ENCODE measurements at places on chromosomes 16 and 17. TPM values are rescaled to one million over a fixed set of nuclear protein-coding genes. Genes with fewer than 3 reads are reported as not detected.

DNA sequence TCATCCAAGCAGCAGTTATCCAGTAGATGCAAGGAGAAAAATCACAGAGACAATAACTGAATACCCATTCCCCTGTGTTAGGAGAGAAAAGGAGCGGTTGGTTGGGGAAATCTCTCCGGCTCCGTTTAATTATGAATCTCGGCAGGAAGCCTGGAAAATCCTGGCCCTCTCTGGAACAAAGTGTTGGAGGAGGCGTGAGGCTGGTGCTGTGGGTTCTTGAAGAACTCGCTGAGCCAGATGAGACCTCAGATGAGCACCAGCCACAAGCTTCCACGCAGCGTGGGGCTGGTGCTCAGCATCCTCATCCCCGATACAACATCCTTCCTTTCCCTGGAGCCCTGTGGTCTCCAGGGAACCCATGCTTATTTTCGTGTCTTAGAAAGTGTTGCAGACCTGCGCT, 39.7 kb downstream of the CACNG4 start:
- H3K4me1 ChIP-seq, result no peaks in the 10 kb centered on the region
- no peak overlapping the region for H3K27ac ChIP-seq
- H3K4me3 ChIP-seq, result no peak overlapping the region
- DNase-seq, result peak; percentile 9

PSME3IP1 gene
- 40.9 TPM for total RNA-seq

DNA sequence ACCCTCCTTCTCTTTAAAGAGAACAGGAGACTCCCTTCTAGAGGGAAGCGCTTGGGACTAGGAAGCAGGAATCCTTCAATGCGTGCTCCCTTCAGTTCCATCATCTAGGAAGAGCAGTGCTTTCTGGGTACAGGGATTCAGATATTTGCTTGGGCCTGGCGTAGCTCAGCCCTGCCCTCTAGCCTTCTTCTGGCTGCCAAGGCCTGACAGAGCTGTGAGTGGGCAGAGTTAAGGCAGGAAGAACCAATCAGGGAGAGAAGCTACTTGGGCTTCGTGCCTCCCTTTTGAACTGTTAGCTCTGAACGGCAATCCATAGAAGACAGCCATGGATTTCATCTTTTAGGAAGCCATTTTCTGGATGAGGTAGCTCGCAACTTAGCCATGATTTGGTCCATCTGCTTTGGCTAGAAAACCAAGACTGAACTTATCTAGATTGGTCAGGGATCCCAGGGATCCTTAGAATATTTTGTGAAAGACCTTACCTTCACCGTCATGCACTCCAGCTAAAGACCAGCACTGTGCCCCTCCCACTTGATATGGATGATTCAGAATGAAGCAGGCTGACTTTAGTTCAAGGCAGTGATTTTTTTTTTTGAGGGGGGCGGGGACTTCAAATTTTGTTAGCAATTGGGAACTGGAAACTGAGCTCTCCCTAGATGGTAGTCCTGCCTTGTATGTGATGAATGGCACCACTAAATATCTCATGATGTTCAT, 2.5 kb upstream of the CORO6 start:
- H3K27me3 ChIP-seq, result peaks cover 4% of the 10 kb centered on the region
- no peak overlapping the region for H3K4me3 ChIP-seq
- H3K36me3 ChIP-seq, result peaks cover 11% of the 10 kb centered on the region
- DNase-seq, result peak; percentile 42
- H3K27ac ChIP-seq, result no peak overlapping the region

- H3K4me3 ChIP-seq, result no peak overlapping the region
- peaks cover 2% of the 10 kb centered on the region for H3K27me3 ChIP-seq
- peaks cover 72% of the 10 kb centered on the region for H3K4me1 ChIP-seq
- H3K27ac ChIP-seq, result peak overlapping the region; percentile 96
- no peaks in the 10 kb centered on the region for H3K36me3 ChIP-seq
- DNase-seq, result peak; percentile 65
These were observed 8.8 kb downstream of the CYGB start for GRCh38 chr17:76528528-76529223.

DNA sequence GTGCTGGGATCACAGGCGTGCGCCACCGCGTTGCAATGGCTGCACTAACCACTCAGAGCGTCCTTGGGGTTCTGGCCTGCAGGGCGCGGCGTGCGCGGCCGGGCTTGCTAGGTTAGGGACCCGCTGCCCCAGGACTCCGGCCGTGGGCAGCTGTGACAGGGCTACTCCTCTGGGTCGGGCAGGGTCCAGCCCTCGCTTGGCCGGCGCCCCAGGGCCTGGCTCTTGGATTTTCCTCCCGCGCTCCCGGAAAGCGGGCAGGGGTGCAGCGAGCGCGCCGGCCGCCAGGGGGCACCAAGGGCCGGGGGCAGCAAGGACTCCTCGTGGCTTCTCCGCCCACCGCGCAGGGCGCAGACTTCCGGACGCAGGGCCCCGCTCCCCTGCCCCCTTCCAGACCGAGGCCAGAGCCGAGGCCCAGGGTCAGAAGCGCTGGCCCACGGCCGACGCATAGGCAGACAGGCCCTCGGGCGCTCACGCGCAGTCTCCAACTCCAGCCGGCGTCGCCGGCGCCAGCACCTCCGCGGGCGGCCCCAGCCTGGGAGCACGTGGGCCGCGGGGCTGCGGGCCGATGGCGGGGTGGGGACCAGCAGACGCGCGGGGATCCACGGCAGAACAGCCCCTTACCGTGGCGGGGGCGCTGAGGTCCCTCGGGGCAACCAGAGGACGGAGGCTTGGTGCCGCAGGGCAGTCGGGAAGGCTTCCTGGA, 355 bp downstream of the TLE7 start:
- no peak overlapping the region for H3K27ac ChIP-seq
- H3K27me3 ChIP-seq, result peaks cover 5% of the 10 kb centered on the region
- H3K4me3 ChIP-seq, result no peak overlapping the region
- no peaks in the 10 kb centered on the region for H3K36me3 ChIP-seq

GRCh38 chr17:72516772-72517399, 396.1 kb downstream of the SOX9 start:
- no peaks in the 10 kb centered on the region for H3K36me3 ChIP-seq
- no peak overlapping the region for H3K27ac ChIP-seq
- DNase-seq, result no peak
- H3K4me1 ChIP-seq, result peaks cover 19% of the 10 kb centered on the region

- DNase-seq, result no peak
- H3K4me3 ChIP-seq, result no peak overlapping the region
- peaks cover 15% of the 10 kb centered on the region for H3K27me3 ChIP-seq
- no peaks in the 10 kb centered on the region for H3K36me3 ChIP-seq
These were observed 190.7 kb downstream of the AXIN2 start for GRCh38 chr17:65370669-65371131.

DNA sequence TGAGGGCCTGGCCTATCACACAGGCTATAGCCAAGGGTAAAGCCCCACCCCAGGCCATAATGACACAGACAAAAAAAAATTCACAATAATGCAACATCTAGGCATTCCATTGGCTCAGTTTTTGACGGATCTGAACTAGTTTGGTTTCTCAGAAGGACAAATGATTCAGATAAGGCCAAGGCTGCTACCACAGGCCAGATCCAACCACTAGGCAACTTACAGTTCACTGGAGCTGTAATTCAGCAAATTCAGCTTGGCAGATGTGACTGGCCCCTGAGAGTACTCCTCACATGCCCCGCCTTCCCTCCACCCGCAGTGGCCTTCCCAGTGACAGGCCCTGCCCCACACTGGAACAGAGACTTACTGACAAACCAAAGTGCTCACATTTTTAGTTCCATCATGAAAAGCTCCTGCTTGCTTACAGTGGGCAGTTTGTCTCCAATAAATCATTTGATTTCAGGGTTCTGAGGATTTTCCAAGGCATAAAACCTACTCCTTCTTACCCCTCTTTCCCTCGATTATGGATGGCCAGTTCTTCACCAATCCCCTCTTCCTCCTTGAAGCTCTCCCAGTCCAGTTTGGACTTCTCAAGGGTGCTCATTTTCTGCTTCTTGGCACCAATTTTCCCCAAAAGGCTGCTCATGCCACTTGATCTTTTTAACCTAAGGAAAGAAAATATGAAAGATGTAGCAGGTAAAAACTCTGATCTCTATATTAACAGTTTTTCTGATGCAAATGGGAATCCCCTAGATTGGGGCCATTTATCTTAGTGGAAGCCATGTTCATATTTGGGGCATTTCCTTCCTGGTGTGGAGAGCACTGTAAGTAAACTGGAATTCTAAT, 53.3 kb upstream of the BCAR1 start:
- H3K4me1 ChIP-seq, result peaks cover 37% of the 10 kb centered on the region
- peak overlapping the region; percentile 91 for H3K27ac ChIP-seq
- H3K36me3 ChIP-seq, result peaks cover 38% of the 10 kb centered on the region
- no peaks in the 10 kb centered on the region for H3K27me3 ChIP-seq
- no peak for DNase-seq

CLEC10A gene
- 1.9 TPM for total RNA-seq

DNA sequence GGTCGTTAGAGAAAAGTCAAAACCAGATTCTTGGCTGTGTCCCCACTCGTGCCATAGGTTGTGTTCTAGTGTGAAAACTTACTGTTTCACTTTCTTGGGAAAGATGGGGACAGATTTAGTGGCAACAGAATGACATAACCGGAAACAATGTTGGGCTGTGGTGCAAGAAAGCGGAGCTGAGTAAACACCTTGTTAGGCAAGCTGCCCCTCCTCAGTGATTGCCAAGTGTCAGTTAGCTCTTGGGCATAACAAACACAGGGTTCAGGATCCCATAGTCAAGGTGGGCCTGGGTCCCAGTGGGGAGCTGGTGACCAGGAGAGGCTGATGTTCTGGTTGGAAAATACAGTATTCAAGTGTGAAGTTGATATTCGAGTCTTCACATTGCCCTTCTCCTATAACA, 15.4 kb downstream of the UBN1 start:
- H3K27ac ChIP-seq, result no peak overlapping the region
- peaks cover 52% of the 10 kb centered on the region for H3K36me3 ChIP-seq
- no peaks in the 10 kb centered on the region for H3K27me3 ChIP-seq
- no peaks in the 10 kb centered on the region for H3K4me1 ChIP-seq

GRCh38 chr16:78869492-78869891, 731.0 kb downstream of the MAF start:
- H3K27me3 ChIP-seq, result no peaks in the 10 kb centered on the region
- no peak overlapping the region for H3K27ac ChIP-seq
- H3K4me1 ChIP-seq, result peaks cover 7% of the 10 kb centered on the region

NEUROD2 gene
- not detected for total RNA-seq

DNA sequence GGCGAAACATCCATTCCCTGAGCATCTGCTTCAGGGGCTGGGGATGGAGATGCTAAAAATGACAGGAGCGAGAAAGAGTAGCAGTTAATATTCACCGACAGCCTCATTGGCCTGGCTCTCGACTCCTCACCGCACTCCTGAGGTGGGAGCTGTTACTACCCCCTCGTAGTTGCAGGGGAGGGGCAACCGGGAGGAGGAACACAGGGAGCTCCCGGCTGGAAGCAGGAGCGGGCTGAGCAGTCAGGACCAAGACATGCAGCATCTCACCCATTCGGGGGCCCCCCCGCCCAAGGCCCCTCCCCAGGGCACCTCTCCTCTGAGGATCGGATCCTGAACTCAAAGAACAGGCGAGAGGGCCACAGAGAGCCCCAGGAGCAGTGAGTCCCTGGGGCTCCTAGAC, 4.5 kb upstream of the ACSF3 start:
- no peak overlapping the region for H3K4me3 ChIP-seq
- DNase-seq, result no peak
- peaks cover 44% of the 10 kb centered on the region for H3K27me3 ChIP-seq

- H3K4me1 ChIP-seq, result peaks cover 21% of the 10 kb centered on the region
- no peak within 1 kb of the TSS for H3K27ac ChIP-seq
- H3K36me3 ChIP-seq, result no peaks in the 10 kb centered on the region
- peak; percentile 63 for DNase-seq
These were observed at the start of gene KIF19 for GRCh38 chr17:74325743-74326379. Gene KIF19 (plus strand): TSS chr17:74326226. CDS start chr17:74326350, 124 bp downstream.

DNA sequence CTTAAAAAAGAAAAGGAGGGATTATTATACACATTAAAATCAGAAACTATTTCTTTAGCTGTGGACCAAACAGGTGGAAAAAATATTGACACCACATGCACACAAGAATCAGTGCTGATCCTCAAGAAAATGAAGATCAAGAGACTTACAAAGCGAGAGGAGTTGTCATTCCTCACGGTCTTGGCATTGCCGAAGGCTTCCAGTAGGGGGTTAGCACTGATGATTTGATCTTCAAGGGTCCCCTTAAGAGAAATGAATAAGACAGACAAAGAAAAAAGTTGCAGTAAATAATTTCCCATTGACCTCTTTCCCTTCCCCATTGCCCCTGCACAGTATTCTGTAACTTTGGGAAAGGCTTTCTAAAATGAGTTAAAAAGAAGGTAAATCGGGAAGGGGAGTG, 6.0 kb downstream of the MYH4 start:
- no peak for DNase-seq
- no peaks in the 10 kb centered on the region for H3K27me3 ChIP-seq
- no peak overlapping the region for H3K4me3 ChIP-seq
- no peaks in the 10 kb centered on the region for H3K4me1 ChIP-seq
- no peak overlapping the region for H3K27ac ChIP-seq

- H3K36me3 ChIP-seq, result no peaks in the 10 kb centered on the region
- no peaks in the 10 kb centered on the region for H3K27me3 ChIP-seq
- H3K4me3 ChIP-seq, result no peak overlapping the region
- H3K4me1 ChIP-seq, result peaks cover 25% of the 10 kb centered on the region
These were observed 22.9 kb downstream of the ABCC3 start for GRCh38 chr17:50657627-50658026.

GRCh38 chr17:76368545-76368944, 14.8 kb upstream of the PRPSAP1 start:
- H3K27ac ChIP-seq, result no peak overlapping the region
- no peaks in the 10 kb centered on the region for H3K27me3 ChIP-seq
- DNase-seq, result no peak

GRCh38 chr17:56545106-56545505, 48.4 kb upstream of the NOG start:
- DNase-seq, result peak; percentile 31
- H3K27me3 ChIP-seq, result no peaks in the 10 kb centered on the region
- no peak overlapping the region for H3K4me3 ChIP-seq
- peak overlapping the region; percentile 16 for H3K27ac ChIP-seq

ZG16 gene
- total RNA-seq, result not detected

DNA sequence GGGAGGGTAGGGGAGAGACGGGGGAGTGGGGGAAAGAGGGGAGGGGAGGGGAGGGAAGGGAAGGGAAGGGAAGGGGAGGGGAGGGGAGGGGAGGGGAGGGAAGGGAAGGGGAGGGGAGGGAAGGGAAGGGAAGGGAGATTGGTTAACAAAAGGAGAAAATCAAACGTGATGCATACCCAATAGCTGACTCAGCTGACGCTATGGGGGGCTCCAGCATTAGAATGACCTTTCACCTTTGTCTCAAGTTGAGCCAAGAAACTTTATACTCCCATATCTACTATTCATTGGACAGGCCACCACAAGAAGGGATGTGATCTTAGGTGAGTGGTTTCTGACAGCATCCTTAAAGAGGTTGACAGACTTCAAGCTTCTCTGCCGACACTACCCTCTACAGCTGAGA, 432.8 kb upstream of the CDH5 start:
- H3K4me1 ChIP-seq, result no peaks in the 10 kb centered on the region
- no peaks in the 10 kb centered on the region for H3K27me3 ChIP-seq
- no peak for DNase-seq
- no peaks in the 10 kb centered on the region for H3K36me3 ChIP-seq
- no peak overlapping the region for H3K27ac ChIP-seq
- no peak overlapping the region for H3K4me3 ChIP-seq

DNA sequence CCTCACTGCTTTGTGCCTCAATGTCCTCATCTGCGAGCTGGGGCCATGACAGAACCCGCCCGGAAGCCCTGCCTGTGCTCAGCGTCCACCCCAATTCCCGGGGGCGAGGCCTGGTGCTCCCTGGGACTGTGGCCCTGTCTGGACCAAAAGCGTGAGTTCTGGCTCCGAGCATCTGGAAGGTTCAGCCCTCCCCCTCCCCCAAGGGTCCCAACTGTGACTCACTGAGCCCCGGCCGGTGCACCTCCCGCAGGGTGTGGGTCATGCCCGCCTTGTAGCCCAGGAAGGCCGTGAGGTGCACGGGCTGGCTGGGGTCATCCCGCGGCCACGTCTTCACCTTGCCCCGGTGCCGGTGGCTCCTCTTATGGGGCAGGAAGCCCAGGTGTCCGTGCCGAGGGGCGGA, 755 bp downstream of the RPL3L start:
- peak overlapping the region; percentile 14 for H3K4me3 ChIP-seq
- no peak for DNase-seq
- no peaks in the 10 kb centered on the region for H3K36me3 ChIP-seq
- H3K27me3 ChIP-seq, result no peaks in the 10 kb centered on the region
- H3K4me1 ChIP-seq, result peaks cover 35% of the 10 kb centered on the region
- H3K27ac ChIP-seq, result peak overlapping the region; percentile 74

Measured in muscle of leg (tissue), 16 donors.